ENCODE measurements at places on chromosomes 12 and 14.

DNA sequence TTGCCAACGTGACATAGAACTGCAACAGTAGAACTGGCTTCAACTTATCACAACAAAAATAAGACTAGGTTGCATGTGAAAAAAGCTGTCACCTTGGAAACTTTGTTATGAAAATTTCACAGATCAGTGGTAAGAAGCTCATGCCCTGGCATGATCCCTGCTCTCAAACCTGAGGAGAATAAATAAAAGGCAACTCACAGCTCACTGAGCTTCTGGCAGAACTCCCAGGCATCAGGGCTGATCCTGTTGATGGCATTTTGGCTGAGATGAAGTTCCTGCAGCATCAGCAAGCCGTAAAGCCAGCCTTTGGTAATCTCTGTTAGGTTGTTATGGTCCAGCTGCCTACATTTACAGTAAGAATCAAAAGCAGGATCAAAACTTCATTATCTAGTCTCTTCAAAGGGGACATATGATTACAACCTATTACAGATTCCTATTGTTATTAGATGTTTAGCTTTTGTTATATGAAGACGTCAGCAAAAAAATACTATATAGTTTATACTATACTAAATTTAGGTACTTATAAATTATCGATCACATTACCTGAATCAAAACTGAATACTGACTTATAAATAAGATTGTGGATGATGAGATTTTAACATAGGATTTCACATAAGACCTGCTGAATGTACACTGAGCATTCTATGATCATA, 32.0 kb downstream of the LRIG3 start:
- DNase-seq, result no peak

- no peak for DNase-seq
These were observed 951 bp upstream of the CHST11 start for GRCh38 chr12:104455578-104456416.

- no peak for DNase-seq
These were observed 13.1 kb upstream of the SPTSSA start for GRCh38 chr14:34475163-34475562.

- DNase-seq, result no peak
These were observed 42.8 kb downstream of the ZC3H14 start for GRCh38 chr14:88605594-88605993.

DNA sequence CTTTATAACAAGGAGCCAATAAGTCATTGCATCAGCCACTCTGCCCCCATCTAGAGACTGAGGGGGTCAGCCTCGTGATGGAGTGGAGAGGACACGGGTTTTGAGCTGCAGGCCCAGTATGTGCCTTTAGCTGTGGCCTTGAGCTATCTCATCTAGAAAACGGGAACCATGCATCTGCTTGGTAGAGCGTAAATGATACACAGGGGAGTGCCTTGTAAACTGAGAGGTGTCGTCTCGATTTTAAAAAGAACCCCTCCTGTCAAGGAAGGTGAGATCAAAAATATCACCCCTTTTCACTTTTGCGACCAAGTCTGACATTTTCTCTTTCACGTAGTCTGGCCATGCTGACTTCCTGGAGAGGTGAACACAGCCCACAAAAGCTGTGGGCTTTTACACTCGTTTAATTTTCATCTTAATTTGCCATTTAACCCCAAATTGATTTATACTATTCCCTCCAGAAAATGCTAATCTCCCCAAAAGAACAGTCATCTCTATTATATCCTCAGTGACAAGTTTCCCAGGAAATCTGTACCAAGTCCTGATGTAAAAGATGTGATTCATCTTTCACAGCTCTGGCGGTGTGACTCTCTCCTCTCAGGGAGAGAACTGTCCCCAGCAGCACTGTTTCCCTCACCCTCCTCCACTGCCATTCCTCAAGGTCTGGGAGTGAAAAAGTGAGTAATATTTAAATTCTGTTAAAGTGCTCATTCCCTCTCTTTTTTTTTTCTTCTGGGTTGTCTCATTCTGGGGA, 30.6 kb downstream of the VCPKMT start:
- DNase-seq, result no peak

DNA sequence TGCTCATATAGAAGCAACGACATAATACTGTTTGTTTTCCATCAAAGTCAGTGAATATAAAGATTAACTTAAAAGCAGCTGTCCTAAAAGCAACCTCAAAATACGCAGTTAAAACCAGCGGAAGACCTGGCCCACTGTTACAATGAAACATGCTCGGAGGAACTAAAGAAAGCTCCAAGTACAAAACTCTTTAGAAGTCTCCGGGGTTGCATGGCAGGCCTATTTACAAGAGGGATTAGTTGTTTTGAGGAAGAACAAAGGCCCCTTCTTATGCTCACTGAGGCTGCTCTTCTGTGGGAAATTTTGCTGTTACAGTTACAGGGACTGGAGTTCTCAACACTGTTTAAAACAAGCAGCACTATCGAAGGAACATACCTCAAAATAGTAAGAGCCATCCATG, 75.9 kb upstream of the C12orf71 start:
- DNase-seq, result no peak

DNA sequence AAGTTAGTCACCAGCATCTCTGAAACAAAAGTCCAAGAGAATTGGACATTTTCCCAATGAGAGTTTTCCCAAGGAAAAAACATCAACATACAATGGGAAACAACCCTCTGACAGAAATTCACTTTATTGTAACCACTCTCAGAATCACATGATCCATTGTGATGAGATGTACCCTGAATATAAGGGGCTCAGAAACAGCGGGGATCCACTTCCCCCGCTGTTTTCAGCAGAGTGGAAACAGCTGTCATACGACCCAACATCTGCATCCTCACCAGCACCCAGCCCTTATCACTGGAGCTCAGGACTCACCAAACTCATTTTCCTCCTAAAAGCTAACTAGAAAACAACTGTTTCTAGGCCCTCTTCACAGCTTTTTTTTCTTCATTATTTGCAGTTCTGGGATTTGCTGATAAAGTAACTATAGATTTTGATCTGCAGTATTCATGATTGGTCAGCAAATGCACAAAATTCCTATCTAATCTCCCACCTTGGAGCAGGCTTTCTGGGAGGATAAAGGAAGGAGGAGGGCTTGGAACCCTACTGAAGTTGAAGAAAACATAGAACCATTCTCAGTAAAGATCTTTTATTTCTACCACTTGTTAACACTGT, 31.3 kb downstream of the CORO1C start:
- DNase-seq, result no peak

DNA sequence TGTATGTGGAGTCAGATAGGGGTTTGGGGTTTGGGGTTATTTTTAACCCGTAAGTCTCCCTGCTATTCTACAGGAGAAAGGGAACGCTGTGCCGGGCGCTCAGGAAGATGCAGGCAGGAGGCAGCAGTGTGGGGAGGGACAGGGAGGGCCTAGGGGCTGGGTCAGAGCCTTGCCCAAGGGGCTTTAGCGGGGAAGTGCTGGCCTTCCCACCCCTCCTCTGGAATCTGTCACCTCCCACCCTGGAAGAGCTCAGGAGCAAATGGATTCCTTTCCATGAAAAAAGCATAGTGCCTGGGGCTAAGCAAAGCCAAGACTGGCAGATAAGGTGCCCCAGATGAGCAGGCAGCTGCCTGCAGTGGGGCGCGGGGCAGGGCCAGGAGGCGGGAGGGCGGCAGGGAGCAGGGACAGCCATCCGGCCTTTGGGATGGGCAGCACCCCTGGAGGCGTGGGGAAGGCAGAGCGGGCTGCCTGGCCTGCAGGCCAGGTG, 7.3 kb upstream of the INF2 start:
- no peak for DNase-seq

DNA sequence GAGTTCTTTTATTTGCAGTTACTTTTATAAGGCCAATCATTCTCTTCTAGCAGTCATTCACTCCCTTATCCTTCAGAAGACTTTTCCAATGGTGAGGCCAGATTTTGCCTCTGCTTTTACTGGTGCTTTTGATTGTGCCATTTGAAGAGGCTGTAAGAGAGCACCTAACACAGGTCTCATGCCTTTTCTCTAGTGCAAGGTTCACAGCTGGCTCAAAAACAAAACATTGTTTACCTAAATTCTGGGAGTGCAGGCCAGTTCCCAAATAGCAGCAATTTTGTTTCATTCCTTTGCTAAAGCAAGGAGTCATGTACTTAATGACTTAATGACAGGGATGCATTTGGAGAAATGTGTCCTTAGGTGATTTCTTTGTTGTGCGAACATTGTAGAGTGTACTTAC, 192.0 kb downstream of the SYT10 start:
- DNase-seq, result no peak

- no peak for DNase-seq
These were observed 445.8 kb downstream of the ATP23 start for GRCh38 chr12:58387199-58387598.

DNA sequence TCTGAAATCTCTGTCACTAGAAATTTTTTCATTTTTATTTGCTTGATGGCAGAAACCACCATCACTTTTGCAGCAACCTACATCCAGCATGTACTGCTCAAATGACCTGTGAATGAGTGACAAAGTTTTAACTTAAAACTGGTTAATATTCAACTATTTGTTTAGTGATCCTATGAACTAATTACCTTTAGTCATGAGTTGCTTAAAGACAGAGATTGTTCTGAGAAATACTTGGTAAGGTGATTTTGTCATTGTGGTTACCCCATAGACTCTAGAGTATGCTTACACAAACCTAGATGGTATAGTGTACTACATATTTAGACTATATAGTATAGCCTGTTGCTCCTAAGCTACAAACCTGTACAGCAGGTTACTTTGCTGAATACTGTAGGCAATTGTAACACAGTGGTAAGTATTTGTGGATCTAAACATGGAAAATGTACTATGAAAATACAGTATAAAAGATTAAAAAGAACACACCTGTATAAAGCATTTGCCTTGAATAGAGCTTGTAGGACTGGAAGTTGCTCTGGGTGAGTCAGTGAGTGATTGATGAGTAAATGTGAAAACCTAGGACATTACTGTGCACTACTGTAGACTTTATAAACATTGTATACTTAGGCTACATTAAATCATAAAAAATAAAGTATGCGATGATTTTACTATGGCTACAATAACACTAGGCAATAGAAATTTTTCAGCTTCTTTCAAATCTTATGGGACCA, 256.6 kb upstream of the PPFIA2 start:
- DNase-seq, result no peak

DNA sequence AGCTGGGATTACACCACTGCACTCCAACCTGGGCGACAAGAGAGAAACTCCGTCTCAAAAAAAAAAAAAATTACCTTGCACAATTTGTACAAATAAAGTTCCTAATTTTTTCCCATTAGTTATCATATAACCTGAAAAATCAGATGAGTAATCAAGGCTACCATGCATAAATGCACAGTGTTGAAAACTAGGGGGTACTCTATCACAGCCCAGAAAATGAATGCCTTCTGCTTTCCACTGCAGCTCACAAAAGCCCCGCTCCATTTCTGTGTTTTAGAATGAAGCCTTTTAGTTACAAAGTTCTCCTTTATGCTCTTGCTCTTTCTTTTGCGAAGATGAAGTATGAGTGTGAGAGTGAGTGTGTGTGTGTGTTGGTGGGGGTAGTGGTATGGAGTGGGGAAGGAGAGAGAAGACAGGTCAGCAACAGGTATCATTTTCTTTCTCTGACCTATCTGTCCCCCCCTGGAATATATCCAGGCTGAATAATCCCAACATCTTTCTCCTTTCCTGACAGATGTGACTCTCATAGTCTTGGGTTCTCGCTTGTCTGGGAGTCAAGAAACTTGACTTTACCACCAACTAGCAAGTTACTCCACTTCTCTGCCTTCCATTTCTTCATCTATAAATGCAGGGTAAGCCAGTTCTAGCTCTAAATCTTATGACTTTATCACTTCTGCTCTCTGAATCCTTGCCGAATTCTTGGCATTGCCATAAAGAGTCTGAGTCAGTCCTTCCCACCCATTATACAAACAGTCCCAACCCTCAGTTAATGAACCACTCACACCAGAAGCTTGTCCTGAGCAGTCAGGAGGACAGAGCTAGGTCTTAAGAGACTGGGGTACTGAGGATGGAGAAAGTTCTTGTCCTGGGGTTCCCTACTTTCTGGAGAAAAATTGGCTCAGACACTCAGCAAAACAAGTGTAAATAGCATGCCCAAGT, 16.1 kb downstream of the BIN2 start:
- no peak for DNase-seq

DNA sequence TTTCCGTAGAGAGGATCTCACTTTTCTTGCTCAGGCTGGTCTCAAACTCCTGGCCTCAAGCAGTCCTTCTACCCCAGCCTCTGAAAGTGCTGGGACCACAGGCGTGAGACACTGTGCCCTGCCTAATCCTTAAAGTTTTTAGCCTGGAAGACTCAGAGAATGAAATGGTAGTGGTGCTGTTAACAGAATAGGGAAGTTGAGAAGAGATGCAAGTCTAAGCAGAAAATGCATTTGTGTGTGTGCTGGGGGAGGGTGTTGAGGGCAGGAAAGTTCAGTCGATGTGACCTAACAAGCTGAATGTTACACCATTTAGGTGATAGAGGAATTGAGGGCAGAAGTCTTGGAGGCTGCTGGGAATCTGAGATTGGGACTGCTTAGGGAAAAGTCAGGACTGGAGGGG, 6.9 kb upstream of the TUBA1A start:
- no peak for DNase-seq

GRCh38 chr14:58460772-58461171, 33.3 kb downstream of the KIAA0586 start:
- DNase-seq, result no peak

DNA sequence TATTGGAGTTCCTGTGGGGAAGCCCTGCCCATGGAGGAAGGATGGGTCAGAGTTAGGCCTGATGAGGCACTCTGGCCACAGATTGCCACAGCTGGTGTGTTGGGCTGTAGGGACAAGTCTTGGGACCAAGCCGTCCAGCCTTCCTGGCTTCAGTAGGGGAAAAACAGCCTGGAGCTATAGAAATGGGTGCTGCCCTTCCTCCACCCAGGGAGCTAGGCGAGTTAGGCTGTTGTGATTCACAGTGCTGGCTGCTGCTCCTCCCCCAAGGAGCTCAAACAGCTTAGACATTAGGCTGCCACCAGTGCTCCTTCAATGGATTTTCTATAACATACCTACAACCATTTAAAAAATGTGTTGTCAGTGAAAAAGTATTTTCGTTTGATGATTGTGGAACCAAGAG, 274.3 kb downstream of the RPL10L start:
- DNase-seq, result no peak

- no peak for DNase-seq
These were observed 23.8 kb upstream of the POLR3B start for GRCh38 chr12:106333756-106334155.

DNA sequence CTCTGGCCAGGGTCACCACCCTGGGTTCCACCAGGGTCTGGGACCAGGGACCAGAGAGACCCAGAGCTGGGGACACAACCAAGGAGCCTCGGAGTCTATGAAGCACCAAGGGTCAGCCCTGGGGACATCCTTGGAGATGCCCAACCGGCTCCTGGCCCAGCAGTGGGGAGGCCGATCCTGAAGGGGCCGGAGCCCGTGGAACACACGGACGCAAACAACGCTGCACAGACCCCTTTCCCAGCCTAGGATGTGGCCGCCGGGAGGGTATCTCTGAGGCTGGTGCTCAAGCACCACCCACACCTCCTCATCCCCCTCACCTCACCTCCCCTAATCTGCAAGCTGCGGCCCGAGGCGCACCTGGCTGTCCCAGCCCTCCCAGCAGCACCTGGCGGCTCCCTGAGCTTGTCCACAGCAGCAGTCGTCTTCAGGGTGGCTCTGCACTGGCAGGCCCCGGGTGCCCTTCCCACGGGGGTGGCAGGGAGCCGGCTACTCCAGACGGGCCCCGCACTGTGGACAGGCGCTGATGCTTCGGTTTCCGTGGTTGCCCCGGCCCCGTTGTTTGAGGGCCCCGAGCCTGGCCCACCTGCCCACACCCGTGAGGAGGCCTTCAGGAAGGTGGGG, 146.8 kb upstream of the C14orf180 start:
- DNase-seq, result no peak
